ENCODE measurements at places on chromosomes 5 and 9.

DNA sequence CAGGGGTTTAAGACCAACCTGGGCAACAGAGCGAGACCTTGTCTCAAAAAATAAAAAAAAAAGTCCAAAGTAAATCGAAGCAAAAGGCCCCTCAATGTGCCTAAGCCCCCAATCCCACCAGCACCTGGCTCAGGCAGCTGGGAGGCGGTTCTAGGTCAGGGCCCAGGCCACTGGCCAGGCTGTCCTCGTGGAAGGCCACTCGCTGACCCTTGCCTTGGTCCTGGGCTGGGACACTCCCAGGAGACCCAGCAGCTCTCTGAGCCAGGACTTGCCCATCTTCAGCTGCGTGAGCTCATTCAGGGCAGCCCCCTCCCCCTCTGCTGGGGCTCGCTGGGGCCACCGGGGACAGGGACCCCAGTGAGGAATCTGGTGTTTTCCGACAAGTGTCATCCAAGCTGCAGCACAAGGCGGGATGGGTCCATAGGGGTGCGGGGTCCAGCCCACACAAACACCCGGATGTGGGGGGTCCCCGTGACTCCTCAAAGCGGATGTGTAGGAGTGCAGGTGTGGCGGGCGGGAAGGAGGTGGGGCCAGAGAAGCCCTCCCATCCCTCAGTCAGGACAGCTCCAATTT is 4.0 kb downstream of the AGPAT2 start:
- DNase-seq: no peak

DNA sequence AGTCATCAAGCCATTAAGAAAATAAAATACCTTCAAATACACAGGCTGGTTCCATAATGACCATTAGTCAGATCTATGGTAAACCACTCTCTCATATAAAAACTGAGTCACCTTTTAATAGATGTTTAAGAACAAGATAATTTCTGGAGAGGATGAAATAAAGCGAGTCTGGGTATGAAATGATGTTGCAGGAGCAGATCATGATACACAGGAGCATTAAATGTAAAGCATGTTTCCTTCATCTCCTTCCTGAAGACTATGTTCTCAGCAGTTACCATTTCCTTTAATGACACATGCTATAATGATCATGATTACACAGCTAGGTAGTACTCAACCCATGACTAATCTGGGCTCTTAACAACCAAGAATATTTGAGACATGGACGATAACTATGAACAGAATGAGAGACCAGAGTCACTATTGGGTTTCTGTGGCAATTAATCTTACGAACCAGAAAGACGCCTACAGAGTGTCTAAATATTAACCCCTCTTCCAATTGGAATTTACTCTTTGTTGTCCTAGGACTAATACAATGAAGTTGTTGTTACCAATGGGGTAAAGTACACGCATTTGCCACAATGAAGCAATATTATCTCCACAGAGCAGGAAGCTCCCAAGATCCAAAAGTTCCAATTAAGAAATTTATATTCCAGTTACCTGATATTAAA is 105.6 kb downstream of the NR6A1 start:
- no peak for DNase-seq

DNA sequence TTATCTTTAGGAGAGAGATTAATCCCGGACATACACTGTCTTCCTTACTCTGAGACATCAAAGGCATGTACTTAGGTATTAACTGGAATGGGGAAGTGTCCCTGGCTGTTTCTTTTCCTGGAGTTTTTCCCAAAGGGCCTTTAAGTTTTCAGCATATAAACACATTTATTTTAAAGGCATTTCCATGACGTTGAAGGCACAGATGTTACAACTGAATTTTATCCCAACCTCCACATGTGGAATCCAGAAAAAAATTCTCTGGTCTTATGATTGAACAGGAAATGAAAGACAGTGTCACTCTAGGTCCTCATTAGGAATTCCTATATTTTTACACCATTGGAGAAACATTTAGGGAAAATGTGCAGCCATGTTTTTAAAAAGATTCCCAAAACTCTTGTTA is 41.6 kb upstream of the SHOC1 start:
- no peak for DNase-seq

GRCh38 chr9:7094052-7094451 is 336.3 kb downstream of the KDM4C start:
- peak; percentile 15 for DNase-seq

- DNase-seq: peak; percentile 62
These were observed 66.8 kb upstream of the ABL1 start for GRCh38 chr9:130768265-130768664.

- DNase-seq: no peak
These were observed 70.6 kb upstream of the PCSK1 start for GRCh38 chr5:96503501-96504236.

DNA sequence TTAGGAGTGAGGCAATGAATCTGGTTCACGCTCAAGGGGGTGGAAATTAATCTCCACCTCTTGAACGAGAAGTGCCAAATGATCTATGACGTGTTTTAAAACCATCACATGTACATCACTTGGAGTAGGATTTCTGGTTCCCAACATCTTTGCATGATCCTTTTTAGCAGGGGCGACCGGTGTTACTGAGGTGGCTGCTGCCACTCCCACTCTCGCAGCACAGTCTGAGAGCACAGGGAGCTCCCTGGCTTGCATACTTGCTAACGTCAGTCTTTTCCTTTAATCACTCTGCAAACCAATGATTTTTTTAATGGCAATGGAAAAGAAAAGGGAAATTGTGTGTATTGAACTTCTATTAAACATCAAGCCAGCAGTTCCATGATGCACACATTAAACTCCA is 624.4 kb downstream of the IRX1 start:
- no peak for DNase-seq

DNA sequence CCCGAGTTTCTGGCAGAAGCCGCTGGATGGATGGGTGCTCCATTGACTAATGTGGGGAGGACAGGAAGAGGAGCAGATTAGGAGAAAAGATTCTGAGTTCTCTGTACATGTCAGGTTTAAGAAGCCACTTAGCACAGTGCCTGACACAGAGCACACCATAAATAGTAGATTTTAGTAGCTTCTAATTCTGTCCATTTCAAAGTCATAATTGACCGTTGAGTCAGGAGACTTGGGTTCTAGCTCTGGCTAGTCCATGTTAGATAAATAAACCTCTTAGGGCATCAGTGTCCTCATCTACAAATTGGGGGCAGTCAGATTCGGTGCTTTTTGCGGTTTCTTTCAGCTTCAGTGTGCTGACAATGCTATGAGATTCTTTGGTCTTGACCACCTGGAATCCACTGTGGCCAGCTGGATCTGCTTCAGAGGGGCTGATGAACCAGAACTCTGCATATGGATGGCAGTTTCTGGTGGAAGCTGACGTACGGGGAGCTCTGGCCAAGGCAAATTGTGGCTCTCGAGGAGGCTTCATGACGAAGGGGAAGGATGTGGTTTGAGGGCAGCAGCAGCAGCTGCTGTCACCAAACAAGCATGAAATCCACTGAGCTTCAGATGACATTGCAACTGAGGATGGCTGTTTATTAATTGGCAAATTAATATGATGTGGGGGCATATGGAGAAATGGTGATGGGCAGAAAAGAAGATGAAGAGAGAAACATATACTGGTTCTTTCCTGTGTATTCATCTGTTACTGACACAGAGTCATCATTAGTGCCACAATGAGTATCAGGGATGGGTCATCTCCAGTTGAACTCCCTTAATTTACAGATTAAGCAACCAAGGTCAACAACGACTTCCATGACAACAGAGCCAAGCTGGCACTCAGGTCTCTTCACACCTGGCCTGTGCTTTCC is 134.4 kb downstream of the AOPEP start:
- DNase-seq: no peak

DNA sequence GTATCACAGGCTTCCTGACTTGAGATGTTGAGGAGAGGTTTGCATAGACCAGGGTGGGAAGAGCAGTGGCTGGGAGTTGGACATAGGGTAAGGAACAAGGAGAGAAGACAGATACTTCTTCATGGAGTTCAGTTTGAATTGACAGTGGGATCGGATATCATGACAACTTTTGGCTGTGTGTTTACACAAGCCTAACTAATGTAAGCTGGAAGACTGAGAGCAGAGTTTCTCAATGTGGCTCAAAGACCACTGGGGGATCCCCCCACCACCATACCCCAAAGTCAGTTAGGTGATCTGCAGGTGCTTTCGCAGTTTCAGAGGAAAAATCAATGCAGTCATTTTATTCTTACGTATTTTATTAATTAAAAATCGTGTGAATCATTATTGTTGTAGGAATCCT is 125.9 kb downstream of the AOPEP start:
- no peak for DNase-seq

GRCh38 chr5:91562922-91563321 is 179.8 kb upstream of the ARRDC3 start:
- no peak for DNase-seq

DNA sequence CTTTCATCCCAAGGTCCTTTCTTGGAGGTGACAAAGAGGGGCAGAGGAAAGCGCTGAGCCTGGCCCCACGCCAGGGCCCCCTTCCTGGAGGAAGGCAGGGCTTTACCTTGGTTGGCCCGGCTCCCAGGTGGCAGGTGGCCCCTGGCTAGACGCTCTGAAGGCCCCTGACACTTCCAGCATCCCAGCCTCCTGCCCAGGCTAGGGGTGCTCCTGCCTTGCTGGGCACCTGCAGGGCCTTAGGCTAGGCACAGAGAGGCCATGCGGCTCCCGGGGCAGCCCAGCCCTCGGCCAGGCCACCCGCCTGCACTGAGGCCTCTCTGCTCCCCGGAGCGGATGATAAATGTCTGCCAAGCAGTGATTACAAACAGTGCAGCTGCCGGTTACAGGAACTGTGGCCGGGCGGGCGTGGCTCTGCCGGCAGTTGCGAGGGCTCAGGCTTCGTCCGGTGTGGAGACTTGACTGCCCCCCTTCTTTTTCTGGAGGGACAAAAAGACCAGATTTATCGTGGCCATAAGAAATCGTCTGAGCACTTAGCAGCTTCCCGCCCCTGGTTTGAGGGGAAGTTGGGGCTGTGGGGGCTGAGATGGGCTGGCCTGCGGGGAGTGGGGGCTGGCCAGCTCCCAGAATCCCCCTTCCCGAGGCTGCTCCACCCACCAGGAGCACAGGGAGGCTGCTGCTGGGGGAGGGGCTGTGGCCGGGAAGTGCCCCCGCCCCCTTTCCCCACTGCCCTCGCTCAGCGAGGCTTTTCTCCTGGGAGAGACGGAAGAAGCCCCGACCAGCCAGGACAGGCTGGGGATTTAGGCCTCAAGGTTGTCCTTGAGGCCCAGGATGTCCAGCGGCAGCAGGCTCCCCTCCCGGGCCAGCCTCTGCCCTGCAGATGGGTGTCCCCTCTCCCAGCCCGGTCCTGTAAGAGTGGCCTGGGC is 31.6 kb upstream of the UBAC1 start:
- peak; percentile 91 for DNase-seq

DNA sequence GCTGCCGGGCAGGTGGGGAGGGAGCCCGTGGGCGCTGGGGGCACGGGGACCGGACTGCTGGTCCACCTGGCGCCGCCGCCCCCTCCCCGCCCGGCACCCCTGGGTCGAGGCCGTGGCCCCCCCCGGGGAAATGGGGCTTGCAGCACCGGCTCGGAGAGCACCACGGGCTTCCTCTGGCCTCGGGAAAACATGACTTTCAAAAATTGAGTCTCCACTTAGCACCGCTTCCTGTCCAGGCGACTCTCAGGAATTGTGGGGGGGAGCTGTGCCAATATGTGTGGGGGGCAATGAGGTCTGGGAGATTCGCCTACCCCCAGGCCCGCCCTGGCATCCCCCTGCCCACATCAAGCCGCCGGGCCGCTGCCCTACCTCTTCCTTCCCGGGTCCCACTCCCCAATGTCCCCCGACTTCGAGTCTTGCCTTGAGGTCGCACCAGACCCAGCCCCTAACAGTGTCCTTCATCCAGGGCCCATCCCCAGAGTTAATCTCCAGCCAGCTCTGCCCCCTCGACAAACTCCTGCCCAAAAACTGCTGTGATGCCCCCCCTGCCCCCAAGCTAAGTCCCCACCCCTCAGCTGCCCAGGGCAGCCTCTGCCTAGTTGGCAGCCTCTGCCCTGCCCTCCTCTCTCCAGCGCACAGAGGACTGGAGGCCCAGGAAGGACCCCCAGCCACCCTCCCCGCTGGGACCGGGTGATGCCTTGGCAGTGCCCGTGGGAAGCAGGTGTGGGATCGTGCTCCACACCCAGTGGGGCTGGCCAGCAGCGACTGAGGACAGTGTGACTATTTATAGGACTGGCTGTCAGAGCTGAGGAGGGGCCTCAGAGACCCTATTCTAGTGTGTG is 3.9 kb downstream of the EGFL7 start:
- DNase-seq: no peak

- DNase-seq: no peak
These were observed 87.2 kb downstream of the CSNK1G3 start for GRCh38 chr5:123599171-123599570.

GRCh38 chr5:126975796-126976195 is 54.6 kb downstream of the MARCHF3 start:
- DNase-seq: no peak

DNA sequence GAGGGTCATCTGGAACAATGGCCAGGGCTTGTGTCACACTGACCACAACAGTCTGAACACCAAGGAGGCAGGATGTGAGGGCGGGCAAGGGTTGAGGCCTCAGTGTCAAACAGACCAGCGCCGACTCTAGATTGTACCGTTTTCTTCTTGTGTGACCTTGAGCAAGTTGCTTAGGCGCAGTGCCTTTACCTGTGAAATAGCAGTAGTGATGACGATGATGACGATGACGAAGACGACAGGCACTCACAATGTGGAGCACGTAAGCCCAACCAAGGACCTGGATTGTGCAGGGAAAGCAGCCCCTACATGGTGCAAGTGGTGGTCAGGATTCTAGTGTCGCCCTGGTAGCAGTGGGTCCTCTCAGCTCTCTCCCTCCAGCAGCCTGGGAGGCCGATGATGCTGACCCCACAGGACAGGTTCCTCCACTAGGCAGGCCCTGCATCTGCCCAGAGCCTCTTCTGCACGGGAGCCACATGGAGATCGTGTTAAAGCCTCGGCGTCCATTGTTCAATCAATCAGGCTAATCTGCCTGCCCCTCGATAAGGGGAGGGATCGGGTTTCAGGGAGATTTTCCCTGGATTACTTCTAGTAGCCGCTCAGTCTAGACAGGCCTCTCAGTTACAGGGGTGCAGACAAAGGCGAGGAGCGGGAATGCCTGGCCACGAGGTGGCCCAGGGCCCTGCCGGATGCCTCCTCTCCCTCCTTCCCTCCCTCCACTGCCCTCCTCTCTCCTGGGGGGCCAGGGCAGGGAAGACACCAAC is 91.7 kb downstream of the MACROH2A1 start:
- peak; percentile 69 for DNase-seq

DNA sequence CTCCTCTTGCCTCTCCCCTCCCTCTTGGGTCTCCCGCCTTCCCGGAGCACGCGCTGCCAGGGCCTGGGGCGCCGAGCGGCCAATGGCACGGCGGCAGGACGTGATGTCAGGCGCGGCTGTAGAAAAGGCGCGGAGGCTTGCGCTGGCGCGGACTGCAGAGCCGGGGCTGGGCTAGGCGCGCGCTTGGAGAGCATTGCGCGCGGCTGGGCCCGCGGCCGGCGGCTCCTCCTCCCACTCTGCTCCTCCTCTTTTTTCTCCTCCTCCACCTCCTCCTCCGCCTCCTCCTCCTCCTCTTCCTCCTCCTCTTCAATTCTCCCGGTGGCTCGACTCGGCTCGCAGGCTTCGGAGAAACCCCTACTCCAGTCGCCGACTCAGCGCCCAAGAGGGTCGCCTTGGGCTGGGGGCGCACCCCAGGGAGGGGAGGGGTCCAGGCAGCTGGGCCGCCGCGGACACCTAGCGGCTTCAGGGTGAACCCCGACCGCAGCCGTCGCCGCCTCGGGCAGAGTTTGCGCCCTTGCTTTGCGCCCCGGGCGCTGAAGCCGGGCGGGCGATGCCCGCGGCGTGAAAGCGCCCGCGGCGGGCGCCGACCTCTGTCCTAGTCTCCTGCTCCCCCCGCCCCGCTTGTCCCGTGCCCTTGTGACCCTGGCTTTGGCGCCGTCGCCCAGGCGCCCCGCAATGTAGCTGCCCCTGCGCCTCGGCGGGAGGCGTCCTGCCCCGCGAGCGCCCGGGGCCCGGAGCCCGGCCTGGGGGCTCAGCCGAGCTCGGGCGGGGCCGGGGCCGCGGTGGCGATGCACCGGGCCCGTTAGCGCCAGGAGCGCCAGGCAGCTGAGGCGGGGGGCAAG is at the start of gene LHX2:
TSS of gene LHX2 (plus strand) at position 309 of the 842 bp plus-strand sequence. CDS start 581 bp downstream, outside the sequence.
- peak; percentile 96 for DNase-seq
